IPS DF 6.9 (cell line): ENCODE measurements at places on chromosomes 7 and 10.

DNA sequence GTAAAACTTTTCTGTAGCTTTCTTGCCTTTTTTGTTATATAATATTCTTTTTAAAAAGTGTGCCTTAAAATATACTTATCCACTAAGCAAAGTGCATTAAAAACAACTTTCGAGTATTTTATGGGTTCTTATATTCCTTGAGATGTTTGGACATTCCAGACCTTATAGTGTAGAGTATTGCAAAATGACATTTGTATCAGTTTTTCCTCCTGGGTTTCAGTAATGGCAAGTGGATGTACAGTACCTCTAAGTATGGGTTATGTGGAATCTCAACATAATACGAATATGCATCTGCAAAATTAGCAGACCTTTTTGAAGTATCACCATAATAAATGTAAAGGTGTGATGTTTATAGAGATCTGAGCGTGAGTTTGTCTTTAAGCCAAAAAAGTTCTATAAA is 2.7 kb downstream of the CDK13 start:
- H3K27ac ChIP-seq = no peak overlapping the region
- no peaks in the 10 kb centered on the region for H3K36me3 ChIP-seq
- H3K4me3 ChIP-seq = no peak overlapping the region
- H3K27me3 ChIP-seq = no peaks in the 10 kb centered on the region
- H3K4me1 ChIP-seq = no peaks in the 10 kb centered on the region

DNA sequence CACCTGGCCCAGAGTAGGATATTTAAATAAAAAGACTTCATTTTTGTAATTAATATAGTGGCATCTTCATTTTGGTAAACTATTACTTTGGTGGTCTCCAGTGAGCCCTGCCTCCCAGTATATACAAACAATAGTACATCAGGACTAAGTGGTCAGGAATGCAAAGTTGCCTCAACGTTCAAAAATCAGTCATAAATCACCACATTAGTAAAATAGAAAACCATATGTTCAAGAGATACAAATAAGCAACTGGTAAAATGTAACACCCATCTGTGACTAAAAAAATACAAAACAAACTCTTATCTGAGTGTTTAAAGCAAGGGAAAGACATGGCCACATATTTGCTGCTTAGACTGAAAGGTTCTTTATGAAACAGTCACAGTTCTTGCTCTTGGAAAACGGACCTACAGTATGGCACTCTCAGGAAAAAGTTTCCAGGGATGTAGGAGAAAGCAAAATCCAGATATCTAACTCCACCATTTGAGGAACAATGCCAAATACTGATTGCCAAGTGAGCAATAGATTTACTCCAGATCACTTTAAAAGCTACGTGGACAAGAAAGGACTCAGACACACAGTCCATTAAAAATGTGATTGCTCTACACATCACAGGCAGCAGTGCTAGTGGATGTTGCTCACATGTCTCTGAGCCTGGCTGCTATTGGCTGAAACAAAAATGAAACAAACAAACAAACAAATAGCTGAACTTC is 15.1 kb upstream of the RHOBTB1 start:
- no peak for DNase-seq
- H3K36me3 ChIP-seq = no peaks in the 10 kb centered on the region
- H3K4me1 ChIP-seq = no peaks in the 10 kb centered on the region; the same call in 1 of the 2 replicates
- H3K27ac ChIP-seq = no peak overlapping the region
- no peaks in the 10 kb centered on the region for H3K27me3 ChIP-seq

DNA sequence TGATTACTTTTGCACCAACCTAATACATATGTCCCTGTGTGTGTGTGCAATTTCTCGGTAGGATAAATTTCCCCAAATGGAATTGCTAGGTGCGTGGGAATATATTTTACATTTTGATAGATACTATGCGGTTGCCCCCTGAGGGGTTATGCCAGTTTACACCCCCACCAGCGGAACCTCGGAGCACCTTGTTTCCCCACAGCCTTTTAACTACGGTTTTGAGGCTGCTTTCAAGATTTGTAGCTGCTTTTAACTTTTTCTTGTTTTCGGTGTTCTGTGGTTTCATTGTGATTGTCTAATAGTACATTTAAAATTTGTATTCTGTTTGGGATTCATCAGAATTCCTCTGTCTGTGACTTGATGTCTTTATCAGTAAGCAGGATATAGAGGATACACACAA is 22.0 kb downstream of the PROSER2 start:
- no peak for DNase-seq
- H3K4me1 ChIP-seq = no peaks in the 10 kb centered on the region
- no peak overlapping the region for H3K27ac ChIP-seq
- H3K36me3 ChIP-seq = no peaks in the 10 kb centered on the region
- no peak overlapping the region for H3K4me3 ChIP-seq

DNA sequence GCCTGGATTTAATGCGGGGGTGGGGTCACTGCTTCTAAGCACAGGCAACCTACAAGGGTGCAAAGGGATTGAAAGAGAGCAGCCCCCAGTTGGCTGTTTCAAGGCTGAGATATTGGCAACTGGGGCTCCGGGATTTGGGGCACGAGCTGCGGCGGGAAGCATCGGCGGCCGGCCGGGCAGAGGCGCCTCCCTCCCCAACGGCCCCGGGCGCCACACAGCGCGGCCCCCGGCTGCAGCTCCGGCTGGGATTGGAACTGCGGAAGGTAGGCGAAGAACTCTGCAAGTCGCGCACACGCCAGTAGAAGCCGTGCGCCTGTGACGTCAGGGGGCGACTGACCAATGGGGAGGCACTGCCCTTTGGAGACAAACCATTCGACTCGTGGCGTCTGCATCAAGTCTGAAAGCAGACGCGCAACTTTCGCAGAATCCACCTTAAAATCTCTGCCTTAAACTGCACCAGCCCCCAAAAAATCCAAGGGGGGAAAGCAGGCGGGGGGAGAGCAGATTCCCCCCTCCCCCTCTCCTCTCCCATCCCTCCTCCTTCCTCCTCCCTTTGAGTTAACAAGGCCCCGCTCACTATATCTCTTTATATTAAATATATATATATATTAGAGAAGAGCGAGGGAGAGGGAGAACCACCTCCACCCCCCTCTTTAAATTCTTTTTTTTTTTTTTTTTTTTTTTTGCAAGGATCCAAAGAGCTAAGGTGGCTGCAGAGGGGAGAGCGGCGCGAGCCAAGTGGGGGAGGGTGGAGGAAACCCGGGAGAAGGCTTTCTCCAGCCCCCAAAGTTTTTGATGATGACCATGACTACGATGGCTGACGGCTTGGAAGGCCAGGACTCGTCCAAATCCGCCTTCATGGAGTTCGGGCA is at the start of gene DLX6:
TSS of gene DLX6 (plus strand) at position 371 of the 872 bp plus-strand sequence. CDS start at position 796, 425 bp downstream.
- peaks cover 5% of the 10 kb centered on the region for H3K4me1 ChIP-seq
- DNase-seq = no peak
- no peak within 1 kb of the TSS for H3K27ac ChIP-seq
- peaks cover 73% of the 10 kb centered on the region for H3K27me3 ChIP-seq

DNA sequence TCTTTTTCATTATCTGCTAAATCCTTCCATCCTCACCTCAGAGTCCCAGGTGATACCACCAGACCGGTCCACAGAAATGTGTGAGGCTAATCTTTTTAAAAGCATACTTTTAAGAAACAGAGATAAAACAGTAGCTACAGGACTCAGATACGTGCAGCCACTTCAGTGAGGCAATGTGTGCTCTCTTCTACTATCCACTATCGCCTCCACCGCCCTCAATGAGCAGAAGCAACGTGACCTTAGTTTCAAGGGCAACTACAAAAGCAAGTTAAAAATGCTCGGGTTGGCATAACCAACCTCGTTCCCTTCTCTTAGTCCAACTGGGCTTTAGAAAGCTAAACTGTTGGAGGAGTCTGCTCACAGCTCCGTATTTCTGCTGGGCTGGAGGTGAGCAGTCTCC is 4.2 kb downstream of the FGFR2 start:
- peaks cover 5% of the 10 kb centered on the region; the same call in 1 of the 2 replicates for H3K4me1 ChIP-seq
- no peaks in the 10 kb centered on the region for H3K27me3 ChIP-seq
- DNase-seq = no peak
- H3K27ac ChIP-seq = no peak overlapping the region
- peaks cover 5% of the 10 kb centered on the region; the same call in 1 of the 2 replicates for H3K36me3 ChIP-seq

- no peak for DNase-seq
- H3K4me3 ChIP-seq = no peak overlapping the region
- H3K27me3 ChIP-seq = no peaks in the 10 kb centered on the region
- no peak overlapping the region for H3K27ac ChIP-seq
- no peaks in the 10 kb centered on the region for H3K36me3 ChIP-seq
Measured at GRCh38 chr7:7486362-7486761, 49.3 kb downstream of the COL28A1 start.

DNA sequence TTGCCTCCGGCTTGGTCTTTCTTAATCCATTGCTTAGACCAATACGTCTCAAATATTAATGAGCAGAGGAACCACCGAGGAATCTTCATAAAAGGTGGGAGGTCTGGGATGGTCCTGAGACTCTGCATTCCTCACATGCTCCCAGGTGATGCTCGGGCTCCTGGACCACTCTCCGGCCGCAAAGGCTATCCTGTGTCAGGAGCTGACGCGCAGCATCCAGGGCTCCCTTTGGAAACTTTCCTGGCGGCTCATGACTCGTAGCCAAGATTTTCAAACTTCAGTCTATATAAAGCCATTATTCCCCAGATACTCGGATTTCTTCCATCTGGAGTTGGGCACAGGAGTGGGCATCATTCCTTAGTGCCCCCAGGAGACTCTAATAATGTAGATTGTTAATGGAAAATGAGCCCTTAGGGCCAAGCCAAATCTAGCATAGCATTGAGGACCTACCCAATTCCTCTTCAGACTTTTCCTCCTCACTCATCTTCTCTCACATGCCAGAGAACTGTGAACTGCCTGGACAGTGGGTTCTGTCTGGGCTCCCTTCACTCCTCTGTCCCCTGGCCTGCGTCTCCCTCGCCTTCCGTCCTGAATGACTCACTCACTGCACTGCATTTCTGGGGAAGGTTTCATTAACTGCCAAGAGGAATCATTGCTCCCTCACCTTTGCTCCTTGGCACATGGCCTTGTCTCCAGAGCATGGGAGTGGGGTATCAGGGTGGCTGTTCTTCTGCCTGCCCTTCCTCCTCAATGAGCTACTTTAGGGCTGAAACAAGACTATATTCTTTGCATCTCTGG is 89.3 kb downstream of the MKI67 start:
- H3K4me3 ChIP-seq = no peak overlapping the region
- H3K27ac ChIP-seq = no peak overlapping the region
- DNase-seq = no peak
- H3K4me1 ChIP-seq = no peaks in the 10 kb centered on the region
- no peaks in the 10 kb centered on the region for H3K36me3 ChIP-seq
- no peaks in the 10 kb centered on the region for H3K27me3 ChIP-seq

DNA sequence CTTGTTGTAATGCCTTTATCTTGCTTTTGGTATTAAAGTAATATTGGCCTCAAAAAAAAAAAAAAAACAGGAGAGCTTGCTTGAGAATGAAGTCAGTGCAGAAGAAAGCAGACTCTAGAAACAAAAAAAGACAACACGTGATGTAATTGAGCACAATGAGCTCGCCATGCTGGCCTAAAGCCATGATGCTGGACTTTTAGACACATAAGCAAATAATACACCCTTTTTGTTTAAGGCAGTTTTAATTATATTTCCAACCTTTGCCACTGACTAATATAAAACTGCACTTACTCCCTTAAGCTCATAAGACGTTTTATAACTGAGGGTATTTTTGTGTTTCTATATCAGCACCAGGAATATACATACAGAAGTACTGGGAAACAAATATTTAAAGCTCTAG is 798.3 kb downstream of the KCNMA1 start:
- no peaks in the 10 kb centered on the region for H3K27me3 ChIP-seq
- no peaks in the 10 kb centered on the region for H3K36me3 ChIP-seq
- no peak overlapping the region for H3K27ac ChIP-seq

GRCh38 chr7:96380111-96380512 is 58.2 kb upstream of the SLC25A13 start:
- no peaks in the 10 kb centered on the region for H3K27me3 ChIP-seq
- no peaks in the 10 kb centered on the region for H3K36me3 ChIP-seq
- DNase-seq = no peak

- H3K27me3 ChIP-seq = no peaks in the 10 kb centered on the region
- 0 out of 2 replicates have a peak, but pooled peaks cover 2% of the 10 kb centered on the region for H3K4me1 ChIP-seq
- H3K4me3 ChIP-seq = no peak overlapping the region
- no peak for DNase-seq
Measured at GRCh38 chr10:24853661-24854060, 98.7 kb downstream of the PRTFDC1 start.

GRCh38 chr7:127751062-127751461 is 99.1 kb downstream of the SND1 start:
- H3K27me3 ChIP-seq = no peaks in the 10 kb centered on the region
- H3K4me3 ChIP-seq = no peak overlapping the region
- H3K27ac ChIP-seq = no peak overlapping the region
- peaks cover 4% of the 10 kb centered on the region for H3K4me1 ChIP-seq
- DNase-seq = no peak

DNA sequence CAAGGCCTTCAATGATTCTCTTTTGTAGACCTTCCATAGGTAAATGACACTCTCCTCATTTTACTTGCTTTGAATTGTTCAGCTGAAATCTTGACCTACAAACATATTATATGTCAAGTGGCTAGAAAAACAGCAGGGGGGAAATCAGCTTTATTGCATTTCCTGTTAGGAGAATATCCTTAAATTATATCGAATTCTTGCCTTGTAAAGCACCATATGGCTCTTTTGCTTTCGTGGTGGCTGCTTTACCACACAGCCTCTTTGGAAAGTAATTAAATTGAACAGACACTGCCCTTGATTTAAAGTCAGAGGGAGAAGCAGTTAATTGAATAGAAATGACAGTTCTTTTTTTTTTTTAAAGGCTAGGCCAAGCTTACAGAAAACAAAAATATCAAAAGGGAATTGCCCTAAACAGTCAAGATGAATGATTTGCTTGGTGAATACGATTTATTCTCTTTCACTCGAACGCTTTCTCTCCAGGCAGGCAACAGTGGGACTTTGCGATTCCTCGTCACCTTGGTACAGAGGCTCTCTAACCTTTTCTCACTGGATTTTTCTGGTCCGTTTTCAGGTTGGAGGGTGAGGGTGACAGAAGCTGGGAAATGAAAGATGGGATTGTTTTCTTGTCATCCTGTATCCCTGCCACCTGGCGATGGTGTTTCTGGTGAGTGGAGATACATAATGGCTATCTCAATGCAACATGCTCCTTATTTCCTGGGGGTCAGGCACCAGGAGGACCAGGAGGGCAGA is 126.0 kb downstream of the GATA3 start:
- H3K4me1 ChIP-seq = no peaks in the 10 kb centered on the region
- no peak for DNase-seq
- H3K27ac ChIP-seq = no peak overlapping the region
- no peak overlapping the region for H3K4me3 ChIP-seq

GRCh38 chr10:52208365-52208764 is 105.7 kb upstream of the DKK1 start:
- no peaks in the 10 kb centered on the region; the same call in none of the 2 replicates for H3K4me1 ChIP-seq
- H3K36me3 ChIP-seq = no peaks in the 10 kb centered on the region
- H3K4me3 ChIP-seq = no peak overlapping the region
- no peak for DNase-seq
- H3K27me3 ChIP-seq = no peaks in the 10 kb centered on the region
